Small intestine (tissue), 16 donors: ENCODE measurements at places on chromosomes 12 and 14.

DNA sequence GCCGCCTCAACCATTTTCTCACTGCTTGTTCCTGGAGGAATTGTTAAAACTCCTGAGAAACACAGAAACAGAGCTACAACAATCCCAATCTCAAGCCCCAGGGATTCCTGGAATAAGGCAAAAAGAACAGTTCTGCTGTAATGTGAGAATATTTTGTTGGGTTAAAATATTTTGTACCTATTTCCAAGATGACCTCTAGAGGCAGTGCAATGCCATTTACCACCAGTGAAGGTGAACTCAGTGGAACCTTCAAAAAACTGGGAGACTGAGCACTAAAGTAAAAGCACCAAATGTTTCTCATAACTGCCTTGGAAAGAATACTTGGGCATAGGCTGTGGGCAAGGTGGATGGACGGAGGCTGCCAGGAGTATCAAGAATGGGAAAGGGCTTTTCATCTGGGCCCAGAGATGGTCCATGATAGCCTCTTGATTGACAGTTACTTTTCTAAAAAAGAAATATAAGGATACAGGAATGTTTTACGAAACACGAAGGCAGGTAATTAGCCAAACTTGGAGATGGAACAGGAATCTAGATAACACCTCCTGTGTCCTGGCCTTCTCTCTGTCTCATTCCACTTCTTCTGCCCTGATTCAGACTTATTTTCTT is 334.0 kb upstream of the FLRT2 start:
- DNase-seq: peak; percentile 9

DNA sequence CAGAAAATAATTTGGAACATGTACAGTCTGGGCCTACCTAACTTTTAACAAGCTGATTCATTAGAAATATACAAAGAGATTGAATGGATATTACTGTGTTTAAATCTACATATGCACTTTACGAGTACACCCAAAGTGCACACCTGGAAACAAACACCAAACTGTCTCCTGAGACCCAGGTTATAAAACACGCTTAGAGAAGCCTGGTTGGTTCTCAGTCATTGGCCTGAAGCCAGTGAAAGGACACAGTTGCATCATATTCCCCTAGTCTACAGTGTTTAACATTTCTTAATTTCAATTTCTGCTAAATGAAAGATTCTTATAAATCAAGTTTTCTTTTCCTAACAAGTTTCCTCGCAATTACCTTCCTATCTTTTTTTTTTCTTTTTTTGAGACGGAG is 209.5 kb downstream of the FBXL14 start:
- DNase-seq: no peak

DNA sequence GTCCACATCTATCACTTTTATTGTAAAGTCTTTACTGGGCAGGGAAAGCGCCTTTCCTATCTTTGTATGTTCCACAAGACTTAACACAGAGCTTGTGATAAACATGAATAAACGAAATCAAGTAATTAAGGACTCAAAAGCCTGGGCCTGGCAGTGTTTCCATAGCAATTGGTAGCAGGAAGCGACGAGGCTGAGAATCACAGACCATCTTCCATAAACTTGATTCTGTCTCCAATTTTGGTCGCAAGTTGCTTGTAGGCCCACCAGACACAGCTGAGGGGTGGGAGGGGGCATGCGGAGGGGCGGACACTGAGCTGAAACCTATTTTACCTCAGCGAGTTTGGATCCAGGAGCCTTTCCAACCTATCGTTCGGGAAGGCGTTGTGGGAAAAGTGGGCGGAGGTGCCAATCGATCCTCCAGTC is 302 bp downstream of the CCDC38 start:
- no peak for DNase-seq

DNA sequence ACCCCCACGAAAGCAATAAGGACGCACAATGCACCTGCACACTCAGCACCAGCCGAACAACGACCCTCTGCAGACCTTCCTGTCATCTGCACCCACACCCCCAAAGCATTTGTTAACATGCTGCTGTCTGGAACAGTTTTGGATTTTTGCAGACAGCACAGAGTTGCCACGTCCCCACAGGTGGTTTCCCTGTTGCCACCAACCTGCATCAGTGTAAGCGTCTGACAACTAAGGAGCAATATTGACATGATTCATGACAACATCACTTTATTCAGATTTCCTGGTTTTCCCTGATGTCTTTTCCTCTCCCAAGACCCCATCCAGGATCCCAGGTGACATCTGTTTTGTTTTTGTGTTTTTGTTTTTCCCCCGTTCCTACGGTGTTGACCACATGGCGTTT is 150.7 kb upstream of the C14orf180 start:
- no peak for DNase-seq

GRCh38 chr14:91373591-91374254 is 43.9 kb downstream of the CCDC88C start:
- DNase-seq: peak; percentile 59

- no peak for DNase-seq
Observed at GRCh38 chr14:38127356-38127755, 80.3 kb upstream of the SSTR1 start.

DNA sequence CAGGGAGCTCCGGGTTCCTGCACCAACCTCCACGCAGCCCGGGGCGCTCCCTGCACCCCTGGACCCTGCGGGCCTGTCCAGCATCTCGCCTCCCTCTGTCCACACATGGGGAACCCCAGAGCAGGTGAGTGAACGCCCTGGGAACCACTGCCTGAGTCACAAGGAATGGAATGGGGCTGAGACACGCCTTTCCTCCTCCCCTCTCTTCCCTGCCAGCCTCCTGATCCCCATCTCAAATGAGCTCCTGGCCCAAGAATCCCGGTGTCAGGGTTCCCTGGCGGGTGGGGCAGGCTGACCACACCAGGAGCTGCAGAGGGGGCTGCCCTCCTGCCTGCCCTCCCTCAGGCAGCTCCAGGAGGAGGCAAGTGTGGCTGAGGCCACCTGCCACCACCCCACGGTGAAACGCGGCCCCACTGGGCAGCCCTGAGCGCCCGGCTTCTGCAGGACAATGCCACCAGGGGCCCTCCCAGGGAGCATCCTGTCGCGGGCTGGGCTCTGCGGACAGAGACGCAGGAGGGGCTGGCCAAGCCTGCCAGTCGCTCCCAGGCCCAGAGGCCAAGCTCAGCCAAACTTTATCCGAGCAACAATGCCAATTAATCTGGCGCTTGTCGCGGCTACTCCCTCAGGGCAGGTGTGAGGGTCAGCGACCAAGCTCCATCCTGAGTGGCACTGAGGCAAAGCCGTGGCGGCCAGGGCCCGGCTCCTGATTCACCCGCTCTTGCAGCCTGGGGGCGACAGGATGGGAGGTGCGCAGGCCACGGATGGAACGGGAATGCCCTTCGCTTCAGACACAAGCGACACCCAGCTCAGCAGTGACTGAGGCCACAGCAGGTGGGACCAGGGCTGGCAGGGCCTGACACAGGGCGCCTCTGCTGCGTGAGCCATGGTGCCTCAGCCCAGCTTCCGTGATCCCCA is 44.3 kb downstream of the GALNT9 start:
- DNase-seq: no peak

GRCh38 chr12:89470741-89471509 is 53.7 kb downstream of the GALNT4 start:
- DNase-seq: peak; percentile 82

DNA sequence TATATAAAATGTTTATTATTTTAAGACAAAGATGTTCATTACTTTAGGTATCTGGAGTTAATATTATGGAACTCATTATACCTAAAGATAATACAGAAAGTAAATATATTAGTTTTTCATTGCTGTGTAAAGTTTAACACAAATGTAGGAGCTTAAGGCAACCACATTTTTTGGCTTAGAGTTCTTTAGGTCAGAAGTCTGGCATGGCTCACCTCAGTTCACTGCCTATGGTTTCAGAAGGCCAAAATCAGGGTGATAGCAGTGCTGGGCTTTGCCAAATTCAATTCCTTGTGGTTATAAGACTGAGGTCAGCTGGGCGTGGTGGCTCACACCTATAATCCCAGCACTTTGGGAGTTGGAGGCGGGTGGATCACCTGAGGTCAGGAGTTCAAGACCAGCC is 35.5 kb upstream of the PRPF39 start:
- DNase-seq: no peak

DNA sequence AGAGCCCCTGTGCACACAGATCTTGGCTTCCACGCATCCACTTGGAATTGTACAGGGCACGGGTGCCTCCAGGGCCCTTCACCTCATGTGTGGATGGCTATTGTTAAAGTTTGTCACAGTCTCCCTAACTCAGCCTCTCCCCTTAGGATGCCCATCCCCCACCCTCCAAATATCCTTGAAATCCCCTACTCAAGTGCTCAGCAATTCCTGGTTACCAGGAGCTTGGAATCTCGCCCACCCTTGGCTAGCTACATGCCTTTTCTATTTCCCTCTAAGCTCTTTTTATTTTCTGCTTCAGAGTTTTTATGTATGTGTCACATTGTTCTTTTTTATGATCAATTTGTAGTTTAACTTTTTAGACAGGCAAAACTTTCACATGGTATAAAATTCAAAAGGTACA is 13.0 kb upstream of the NR1H4 start:
- no peak for DNase-seq

GRCh38 chr14:50008562-50008961 is 107.8 kb downstream of the VCPKMT start:
- no peak for DNase-seq

- no peak for DNase-seq
Observed at GRCh38 chr14:62443796-62444195, 601.5 kb downstream of the KCNH5 start.

DNA sequence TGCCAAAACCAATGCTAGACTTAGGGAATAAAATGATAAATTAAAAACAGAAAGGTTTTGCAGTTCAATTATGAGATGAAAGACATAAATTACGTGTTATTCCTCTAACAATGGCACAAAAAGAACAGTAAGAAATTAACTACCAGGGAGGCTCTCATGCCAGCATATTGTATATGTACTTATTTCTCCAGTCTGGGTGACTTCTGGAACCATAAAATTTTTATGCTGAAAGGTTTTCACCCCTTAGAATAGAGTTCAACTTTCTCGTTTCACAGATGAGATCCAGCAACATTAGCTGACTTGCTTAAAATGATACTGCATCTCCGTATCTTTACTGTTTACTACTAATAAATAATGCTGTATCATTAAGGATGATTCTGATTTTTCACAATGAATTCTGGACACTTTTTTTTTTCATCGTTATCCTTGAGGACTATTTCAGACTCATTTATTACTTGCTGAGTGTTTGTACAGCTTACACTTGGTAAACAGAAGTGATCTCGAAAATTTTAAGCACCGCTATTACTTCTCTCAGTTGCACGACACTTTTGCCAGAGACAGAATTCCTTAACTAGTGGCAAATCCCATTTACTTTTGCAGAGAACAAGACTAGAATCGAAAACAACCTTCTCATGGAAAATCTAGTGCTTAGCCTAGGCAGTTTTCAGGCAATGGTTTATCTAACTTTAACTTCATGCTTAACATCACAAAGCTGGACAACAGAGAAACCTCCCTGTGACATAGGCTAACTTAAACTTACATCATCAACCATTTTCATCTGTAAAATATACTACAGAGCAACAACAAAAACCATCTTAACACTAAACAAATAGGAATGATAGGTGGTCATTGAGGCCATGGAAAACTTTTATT is 2.7 kb downstream of the RSRC2 start:
- DNase-seq: peak; percentile 24

DNA sequence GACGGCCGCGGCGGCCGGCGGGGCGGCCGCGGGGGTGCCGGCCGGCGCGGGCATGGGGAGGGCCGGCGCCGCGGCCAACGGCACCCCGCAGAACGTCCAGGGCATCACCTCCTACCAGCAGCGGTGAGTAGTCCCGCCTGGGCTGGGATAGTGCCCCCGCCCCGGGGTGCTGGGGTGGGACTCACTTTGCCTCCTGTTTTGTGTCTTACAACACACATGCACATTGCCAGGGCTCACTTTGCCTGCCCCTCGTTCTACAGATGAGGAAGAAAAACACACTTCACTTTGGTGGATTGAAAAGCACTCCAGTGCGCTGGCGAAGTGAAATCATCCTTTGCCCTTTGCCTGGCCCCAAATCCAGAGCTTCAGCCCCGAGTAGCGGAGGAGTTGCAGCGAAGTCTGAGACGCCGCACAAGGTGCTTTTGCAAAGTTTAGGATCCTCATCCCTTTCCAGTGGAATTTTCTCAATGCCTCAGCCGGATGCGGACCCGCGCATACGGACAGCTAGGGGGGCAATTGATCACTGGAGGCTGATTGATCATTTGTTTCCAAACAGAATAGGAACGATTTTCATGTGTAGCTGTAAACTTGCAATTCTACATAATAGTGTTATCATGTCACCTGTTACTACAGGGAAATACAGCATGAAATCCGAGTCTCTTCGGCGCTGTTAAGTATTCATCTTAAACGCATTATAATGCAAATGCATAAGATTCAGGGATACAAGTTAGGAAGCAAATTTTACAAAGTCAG is 3.6 kb upstream of the NPAS3 start:
- no peak for DNase-seq

DNA sequence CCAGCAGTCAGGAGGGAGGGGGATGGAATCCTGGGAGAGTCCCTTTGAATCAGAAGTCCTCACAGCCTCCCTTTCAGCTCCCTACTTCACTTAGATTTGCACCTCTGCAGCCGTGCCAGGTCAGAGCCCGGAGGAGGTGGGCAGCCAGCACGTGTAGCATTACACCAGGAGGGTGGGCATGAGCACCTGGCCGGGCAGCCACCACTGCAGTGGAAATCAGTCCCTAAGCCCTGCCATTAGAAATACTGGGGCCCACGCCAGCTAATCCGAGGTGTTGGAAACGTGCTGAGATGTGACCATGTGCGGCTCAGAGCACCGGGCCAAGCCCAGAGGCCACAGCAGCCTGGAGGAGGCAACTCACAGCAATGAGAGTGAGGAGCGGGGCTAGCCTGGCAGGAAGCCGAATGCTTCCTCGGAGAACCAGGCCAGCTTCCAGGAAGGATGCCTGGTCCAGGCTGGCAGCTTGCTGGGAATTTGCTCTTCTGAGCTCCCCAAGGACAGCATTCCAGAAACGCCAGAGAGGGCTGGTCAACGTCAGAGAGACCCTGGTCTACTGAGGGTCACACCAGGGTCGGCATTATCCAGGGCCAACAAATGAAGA is 9.4 kb upstream of the CACNA2D4 start:
- DNase-seq: no peak

DNA sequence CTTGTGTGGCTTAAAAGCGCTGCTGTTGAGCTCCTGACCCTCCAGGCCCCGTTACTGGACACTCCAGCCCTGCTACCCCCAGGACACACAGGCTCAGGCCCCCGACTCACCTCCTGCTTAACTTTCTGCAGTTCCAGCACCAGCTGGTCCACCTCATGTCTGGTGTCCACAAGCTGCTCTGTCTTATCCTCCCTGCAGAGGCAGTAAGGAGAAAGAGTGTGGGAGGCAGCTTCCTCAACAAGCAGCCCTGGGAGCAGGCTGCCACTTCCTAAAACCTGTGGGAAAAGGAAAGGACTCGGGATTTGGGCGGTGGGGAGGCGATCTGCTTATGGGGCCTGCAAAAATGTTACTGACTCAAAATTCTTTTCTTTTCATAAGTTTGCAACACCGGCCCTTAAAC is 79.2 kb downstream of the CCDC88C start:
- no peak for DNase-seq

- no peak for DNase-seq
Observed at GRCh38 chr14:40697231-40697630, 909.4 kb upstream of the LRFN5 start.

GRCh38 chr14:74613211-74613914 is 1.3 kb upstream of the LTBP2 start:
- DNase-seq: no peak
